ENCODE measurements at places on chromosomes 2 and 18.

GRCh38 chr18:24651434-24651833 lies 191.0 kb downstream of the HRH4 start:
- no peak for DNase-seq

GRCh38 chr2:43303889-43304288 lies 77.5 kb upstream of the ZFP36L2 start:
- DNase-seq: no peak

DNA sequence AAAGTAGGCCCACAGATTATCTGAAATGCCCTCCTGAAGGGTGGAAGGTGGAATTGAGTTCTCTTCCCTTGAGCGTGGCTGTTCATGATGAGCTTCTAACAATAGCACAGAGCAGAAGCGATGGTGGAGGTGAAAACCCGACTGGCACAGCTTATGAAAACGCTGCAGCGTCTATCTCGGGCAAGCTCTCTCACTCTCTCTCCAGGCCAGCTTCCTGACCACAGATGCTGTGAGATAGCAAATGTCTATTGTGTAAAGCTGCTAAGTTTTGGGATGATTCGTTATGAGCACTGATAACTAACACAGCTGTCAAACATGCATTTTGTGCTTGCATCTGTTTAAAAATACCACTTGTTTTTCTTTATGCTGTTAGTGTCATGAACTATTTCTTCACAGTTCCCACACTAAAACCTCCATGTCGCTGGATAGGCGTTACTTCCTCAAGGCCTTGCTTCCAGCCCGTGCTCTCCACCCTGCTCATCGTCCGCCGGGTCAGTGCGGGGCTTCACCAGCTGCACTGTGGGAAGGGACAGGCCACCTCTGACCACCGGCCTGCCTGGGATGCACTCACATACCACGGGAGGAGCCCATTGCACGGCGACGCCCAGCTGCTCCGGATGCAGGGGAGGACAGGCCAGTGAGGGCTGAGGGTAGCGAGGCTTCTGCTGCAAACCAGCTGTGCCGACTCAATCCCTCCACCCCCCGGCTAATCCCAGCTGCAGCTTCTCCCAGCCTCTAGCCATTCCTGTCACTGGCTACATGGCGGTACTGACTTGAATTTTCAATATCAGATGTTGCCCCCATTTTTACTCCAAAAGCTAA lies 60.0 kb upstream of the OTOS start:
- no peak for DNase-seq

- no peak for DNase-seq
Measured at GRCh38 chr18:24989760-24990593, 362.0 kb downstream of the ZNF521 start.

- DNase-seq: no peak
Measured at GRCh38 chr2:138814123-138814898, 34.1 kb upstream of the NXPH2 start.

DNA sequence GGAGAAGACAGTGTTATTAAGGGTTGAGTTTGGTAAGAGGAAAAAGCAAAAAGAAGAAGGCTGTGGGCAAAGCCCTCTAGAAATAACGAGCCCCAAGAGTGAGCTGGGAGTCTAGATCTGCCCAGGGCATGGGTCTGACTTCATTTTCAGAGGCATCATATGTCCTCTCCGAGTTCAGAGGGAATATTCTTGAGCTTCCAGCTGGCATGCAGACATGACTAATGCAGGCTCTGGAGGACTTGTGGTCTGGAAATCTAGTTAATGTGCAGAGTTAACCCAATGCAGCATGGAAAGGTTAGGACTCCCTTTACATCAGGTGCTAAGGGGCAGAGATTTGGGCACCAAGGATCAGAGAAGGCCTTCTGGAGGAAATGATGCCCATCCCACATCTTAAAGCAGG lies 7.3 kb downstream of the ACMSD start:
- DNase-seq: no peak

DNA sequence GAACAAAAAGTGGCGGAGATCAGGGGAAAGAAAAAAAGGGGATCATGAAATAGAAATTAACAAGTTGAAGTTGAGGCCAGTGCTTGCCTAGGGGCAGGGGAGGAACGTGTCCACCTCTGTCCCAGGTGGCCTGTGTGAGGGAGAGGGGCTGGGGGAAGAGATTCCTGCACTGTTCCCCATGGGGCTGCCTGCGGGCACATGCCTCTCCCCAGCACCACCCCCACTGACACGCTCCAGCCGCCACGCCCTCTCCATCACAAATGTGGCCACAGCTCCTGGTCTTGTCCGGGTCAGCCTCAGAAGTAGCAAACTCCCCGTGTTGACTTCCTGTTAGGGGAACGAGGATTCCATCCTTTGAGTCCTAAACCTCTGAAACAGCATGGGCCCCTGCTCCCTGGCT lies 161.2 kb downstream of the GLI2 start:
- DNase-seq: no peak

GRCh38 chr2:238729261-238729935 lies 118.5 kb upstream of the TWIST2 start:
- DNase-seq: no peak

GRCh38 chr18:13460946-13461345 lies 242.4 kb downstream of the LDLRAD4 start:
- DNase-seq: no peak

DNA sequence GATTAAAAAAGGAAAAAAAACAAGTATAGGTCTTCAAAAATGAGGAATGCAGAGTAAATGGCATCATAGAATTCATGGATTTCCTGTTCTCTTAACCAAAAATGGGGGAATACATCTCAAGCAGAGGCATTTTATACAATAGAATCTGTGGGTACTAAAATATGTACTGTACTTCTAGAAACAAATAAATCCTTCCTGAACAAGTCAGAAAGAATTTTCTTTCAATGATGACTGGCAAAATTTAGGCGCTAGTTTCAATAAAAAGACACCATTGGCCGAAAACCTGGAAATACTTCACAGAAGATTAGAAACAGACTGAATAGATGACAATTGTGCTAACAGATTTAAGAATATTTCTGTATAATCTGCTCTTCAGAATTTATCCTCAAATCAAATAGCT lies 15.1 kb downstream of the TRAK2 start:
- no peak for DNase-seq

DNA sequence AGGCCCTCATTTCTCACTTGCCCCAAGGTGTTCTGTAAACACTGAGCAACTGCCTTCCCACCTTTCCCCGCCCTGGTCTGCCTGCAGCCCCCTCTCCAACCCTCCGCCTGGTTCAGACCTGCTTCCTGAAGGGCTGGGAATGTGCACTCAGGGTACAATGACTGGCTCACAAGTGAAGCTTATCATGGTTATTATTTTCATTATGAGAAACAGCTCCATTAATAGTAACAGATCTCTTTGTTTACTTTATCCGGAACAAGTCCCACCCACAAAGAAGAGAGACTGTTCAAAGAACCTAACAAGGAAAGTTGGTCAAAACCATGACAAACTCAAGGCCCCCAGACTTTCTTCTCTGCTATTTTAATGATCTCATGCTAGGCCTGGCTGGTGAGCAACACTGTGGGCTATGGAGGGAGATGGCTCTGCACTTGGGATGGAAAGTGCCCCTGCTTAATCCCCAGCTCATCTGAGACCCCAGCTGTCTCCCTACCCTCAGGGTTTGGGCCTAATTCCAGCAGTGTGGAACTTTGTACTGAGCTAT lies 36.7 kb downstream of the ARHGAP25 start:
- DNase-seq: no peak

GRCh38 chr2:109129356-109129920 lies 433 bp downstream of the SH3RF3 start:
- peak; percentile 28 for DNase-seq

- DNase-seq: no peak
Measured at GRCh38 chr2:235608200-235608887, 114.5 kb downstream of the AGAP1 start.

DNA sequence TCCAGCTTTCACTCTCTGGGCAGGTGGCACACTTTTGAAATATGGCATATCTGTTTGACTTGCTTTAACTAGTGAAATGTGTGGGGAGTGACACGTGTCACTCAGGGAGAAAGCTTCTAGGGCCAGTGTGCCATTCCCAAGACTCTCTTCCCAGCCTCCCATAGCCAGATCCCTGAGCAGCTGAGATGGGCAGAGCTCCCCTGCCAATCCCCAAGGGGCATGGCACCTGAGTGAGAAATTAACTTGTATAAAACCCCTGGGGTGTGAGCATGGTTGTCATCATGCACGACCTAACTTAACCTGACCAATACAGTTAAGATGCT lies 39.0 kb upstream of the MARCO start:
- DNase-seq: no peak

DNA sequence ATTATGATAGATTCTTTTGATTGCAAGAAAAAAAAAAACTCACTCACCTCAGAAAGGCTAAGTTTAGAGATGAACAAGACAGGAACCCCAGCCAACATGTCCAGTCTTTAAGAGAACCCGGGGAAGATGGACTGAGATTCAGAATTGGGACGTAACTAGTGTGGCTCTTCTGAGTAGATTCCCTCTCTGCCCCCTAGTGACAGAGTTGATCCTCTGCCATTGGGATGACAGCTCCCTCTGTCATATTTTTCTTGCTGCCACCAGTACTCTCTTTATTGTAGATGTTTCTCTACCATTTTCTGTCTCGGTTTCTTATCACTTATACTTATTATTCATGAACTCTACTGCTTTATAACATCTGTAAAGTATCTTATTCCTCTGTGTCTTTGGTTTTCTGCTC lies 77.7 kb downstream of the GULP1 start:
- no peak for DNase-seq

GRCh38 chr18:24397694-24398368 lies at the start of gene OSBPL1A:
TSS of gene OSBPL1A (minus strand) at chr18:24397824. CDS start at chr18:24377533, 20,291 bp downstream.
- DNase-seq: peak; percentile 67

- DNase-seq: no peak
Measured at GRCh38 chr2:121089166-121089510, 195.9 kb downstream of the TFCP2L1 start.

DNA sequence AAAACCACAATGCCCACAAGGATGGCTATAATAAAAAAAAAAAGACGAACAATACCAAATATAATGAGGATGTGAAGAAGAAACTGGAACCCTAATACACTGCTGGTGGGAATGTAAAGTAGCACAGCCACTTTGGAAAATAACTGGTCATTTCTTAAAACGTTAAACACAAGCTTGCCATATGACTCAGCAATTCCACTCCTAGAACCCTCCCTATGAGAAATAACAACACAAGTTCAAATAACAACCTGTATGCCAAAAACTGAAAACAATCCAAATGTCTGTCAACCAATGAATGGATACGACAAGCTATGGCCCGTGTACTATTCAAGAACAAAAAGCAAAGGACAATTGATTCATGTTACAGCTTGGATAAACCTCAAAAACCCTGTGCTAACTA lies 7.0 kb upstream of the ALPK2 start:
- no peak for DNase-seq

GRCh38 chr2:240836781-240837467 lies 16.9 kb upstream of the KIF1A start:
- DNase-seq: no peak

DNA sequence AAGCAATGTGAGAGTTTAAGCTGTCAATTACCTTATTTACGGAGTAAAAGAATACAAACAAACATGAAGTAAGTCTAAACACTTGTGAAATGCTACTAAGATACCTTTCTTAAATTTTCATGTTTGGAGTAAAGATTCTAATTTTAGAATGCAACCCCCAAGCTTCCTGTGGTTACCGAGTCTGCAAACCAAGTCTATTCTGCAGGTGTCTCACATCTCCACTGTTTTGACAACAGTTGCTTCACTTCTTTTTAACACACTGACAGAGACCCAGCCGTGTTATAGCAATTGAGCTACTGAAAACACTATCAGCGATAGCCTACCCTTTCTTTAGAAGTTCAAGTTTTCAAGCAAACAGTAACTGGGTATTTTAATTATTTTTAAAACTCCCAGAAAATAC lies 608.3 kb downstream of the ERBB4 start:
- no peak for DNase-seq

DNA sequence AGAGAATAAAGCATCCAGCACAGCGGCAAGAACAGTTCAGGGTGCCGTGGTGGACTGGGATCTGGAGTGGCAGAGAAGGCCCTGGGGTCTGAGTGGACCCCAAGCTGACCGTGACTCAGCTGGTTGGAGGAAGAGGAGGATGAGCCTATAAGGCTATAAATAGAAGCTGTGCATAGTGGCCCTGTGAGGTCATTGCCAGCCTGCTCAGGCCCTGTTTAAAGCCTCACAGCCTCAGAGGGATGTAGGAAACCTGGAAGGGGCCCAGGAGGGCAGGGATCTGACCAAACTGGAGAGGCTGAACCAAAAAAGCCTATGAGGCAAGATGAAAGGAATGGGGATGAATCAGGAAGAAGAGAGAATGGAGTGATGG lies 11.3 kb upstream of the DES start:
- no peak for DNase-seq

DNA sequence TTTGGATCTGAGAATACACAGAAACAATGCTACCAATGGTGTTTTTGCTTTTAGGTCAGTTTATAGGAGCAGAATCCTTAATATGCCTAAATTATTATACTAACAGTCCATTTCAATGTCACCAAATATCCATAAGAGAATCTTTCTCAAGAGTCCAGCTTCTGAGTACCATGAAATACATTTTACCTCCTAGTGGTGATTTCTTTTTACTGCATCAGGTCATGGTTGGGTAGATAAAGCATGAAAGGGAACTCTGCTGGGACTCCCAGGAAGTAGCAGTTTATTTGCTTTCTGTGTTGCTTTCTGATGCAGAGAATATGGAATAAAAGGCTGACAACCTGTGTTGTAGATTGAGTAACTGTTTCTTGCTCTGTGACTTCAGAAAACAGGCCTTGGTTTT lies 115.6 kb downstream of the PPP1R1C start:
- DNase-seq: no peak

DNA sequence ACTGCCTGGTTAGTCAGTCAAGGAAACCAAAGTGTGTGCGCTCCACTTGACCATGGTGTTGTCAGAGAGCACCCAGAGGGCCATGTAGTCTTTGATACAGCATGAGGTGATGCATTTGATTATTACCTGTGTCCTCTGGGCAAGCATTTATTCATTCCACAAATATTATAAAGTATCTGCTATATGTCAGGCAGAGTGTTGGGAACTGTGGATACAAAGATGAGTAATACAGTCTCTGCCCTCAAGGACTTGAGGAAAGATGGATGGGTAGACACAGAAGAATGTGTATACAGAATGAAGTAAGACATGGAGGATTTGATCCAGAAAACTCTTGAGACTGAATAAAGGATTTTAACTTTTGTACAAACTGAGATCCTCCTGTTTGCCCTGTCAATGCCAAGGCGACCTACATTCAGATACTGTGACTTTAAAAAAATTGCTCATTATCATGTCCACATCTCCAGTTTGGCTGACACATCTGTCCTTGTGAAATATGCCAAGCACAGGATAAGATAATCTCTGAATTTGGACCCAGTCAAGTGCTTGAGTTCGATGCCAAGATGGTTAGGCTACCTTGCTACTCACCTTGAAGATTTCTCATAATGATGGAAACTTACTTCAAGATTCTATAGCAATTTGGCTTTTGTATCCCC lies 50.8 kb downstream of the ACYP2 start:
- DNase-seq: no peak

Data from CD4-positive, alpha-beta T cell (primary cell).